ENCODE measurements at places on chromosomes 11 and 22. TPM values are rescaled to one million over a fixed set of nuclear protein-coding genes. Genes with fewer than 3 reads are reported as not detected.

DNA sequence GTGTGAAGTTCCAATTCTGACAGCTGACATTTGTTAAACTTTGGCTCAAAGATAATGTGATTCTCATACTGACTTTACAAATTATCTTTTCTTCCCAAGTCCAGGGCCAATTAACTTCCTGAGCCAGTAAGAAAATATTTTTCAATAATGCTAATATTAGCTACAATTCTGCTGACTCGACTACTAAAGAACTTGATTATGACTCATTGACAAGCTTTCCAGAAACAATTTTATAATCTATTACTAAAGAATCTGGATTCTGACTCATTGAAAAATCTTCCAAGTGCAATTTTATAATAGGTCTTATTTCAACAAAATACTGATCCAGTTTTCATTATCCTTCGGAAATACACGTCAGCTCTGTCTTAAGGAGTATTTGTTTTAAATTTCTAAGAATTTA, 12.9 kb upstream of the XKR3 start:
- DNase-seq = no peak

- DNase-seq = peak; percentile 90
These were observed 253.3 kb upstream of the ISX start for GRCh38 chr22:34812631-34813030.

GRCh38 chr22:19603767-19604166, 79.6 kb upstream of the CLDN5 start:
- DNase-seq = peak; percentile 34

DNA sequence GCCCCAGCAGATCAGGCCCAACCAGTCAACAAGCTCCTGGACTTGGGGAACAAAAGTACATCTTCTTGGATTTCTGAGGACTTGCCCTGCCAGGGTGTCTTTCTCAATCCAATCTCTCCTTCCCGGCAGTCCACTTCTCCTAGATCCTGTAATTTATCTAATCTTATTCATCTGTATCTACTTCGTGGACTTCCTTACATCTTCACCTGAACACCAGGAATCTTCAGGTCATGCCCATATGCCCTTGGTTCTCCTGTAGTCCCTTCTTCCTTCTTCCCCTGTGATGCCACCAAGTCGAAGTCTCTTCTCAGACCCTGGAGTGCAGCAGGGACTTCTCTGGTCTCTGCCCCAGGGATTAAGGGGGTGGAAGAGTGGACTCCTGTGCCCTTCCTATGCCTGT, 100.3 kb downstream of the ZNF280B start:
- no peak for DNase-seq

HOATZ gene
- not detected for total RNA-seq

DNA sequence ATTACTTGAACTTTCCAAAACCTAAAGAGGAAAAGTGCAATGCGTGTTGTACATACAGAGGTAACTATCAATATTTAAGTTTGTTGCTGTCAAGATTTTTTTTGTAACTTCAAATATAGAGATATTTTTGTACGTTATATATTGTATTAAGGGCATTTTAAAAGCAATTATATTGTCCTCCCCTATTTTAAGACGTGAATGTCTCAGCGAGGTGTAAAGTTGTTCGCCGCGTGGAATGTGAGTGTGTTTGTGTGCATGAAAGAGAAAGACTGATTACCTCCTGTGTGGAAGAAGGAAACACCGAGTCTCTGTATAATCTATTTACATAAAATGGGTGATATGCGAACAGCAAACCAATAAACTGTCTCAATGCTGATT, 2.1 kb downstream of the ADM start:
- DNase-seq = no peak

GRCh38 chr11:47099918-47100315, 76.8 kb downstream of the ARFGAP2 start:
- no peak for DNase-seq

- peak; percentile 30 for DNase-seq
These were observed 6.0 kb upstream of the OR5B21 start for GRCh38 chr11:58513747-58514367.

- DNase-seq = no peak
These were observed 137.7 kb upstream of the NAV2 start for GRCh38 chr11:19574916-19575315.

DNA sequence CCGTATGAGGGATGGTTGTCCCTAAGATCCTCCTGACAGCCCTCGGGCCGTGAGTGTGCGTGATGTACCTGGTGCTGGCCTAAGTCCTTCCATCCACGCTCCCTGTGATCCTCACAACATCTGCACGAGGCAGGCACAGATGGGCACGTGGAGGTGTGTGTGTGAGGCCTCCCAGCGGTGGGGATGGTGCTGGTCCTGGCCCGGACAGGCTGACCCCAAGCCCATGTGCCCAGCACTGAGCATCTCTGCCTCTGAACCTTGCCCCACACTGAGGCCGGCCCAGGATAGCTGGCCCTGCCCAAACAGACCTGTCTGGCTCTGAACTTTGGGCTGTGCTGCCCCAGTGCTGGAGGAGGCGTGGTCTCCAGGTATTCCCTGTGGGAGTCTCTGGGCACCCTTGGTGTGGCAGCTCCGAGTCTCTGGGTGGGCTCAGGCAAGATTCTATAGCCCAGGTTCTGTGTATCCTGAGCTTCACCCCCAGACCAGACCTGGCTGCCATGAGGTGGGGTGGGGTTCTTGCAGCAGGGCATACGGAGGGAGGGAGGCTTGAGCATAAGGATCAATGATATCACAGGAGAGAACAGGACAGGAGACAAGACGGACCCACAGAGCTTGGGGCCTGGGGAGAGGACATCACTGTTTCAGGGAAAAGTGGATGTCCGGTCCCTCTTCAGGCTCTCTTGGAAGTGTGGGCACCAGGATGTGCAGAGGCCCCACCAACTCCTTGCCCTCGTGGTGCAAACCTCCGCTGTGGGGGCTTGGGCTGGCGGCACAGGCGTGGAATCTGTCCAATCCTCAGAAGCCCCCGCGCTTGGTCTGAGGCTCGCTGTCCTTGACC, 881.8 kb downstream of the BRD1 start:
- DNase-seq = no peak

TREH gene
- total RNA-seq = not detected

DNA sequence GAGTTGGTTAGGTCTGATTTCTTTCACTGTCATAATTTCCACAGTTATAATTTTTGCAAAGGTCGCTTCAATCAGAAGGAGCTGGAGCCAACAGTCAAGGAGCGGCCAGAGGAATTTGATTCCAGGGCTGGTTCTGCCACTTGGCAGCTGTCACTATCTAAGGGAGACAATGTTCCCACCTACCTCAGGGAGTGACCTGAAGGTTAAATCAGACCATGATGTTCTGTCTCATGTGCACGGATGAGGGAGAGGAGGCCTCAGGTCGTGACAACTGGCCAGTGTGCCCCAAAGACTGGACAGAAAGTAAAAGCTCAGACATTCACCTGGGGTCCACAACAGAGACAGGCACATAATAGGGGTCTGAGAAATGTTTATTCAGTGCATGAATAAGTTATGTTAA, 7.6 kb downstream of the MRGPRD start:
- no peak for DNase-seq

GRCh38 chr11:19664886-19665548, 47.6 kb upstream of the NAV2 start:
- no peak for DNase-seq

LAYN gene
- not detected for total RNA-seq

DNA sequence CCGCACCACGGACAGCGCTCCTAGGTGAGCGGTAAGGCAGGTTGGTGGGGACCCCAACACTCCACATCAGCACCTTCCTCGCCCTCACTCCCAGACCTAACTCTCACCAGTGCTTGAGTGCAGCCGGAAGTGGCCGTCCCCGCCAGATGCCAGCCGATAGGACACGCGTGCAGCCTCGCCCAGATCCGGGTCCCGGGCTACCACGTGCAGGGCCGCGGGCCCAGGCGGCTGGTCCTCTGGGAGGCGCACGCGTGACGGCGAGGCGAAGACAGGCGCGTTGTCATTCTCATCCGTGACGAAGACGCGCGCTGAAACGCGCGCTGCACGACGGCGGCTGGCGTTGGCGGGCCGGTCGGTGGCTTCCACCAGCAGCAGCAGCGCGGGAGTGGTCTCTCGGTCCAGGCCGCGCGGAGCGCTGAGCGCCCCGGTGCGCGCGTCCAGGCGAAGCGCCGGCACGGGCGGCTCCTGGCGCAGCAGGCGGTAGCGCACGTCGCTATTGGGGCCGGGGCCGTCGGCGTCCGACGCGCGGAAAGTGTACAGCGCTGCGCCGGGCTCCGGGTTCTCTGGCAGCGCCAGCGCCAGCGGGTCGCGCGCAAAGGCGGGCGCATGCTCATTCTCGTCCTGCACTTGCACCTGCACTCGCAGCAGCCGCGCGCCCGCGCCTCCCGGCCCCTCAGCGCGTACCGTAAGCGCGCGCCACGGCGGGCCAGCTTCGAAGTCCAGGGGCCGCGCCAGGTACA, 10.8 kb upstream of the TPP1 start:
- no peak for DNase-seq

KIF18A gene
- 9.9 TPM for total RNA-seq

KCNJ11 gene
- 4.7 TPM for total RNA-seq

MB gene
- total RNA-seq = 5.3 TPM

OR8G1 gene
- not detected for total RNA-seq

TENM4 gene
- total RNA-seq = 0.70 TPM

CHRDL2 gene
- total RNA-seq = not detected

DNA sequence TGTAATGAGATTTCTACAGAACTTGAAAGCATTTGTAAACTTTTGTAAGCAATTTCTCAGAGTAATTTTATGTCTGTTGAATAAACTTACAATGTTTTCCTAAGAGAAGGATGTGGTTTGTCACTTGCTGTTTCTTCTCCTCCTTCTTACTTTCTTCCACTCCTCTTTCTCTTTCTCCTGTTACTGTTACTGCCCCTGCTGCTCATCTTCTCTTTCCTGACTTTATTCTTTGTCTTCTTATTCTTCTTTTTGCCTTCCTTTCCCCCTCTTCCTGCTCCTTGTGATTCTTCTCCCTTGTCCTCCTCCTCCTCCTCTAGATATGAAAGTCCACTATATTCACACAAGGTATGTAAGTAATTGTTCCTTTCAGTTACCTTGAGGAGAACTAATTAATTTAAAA, 31.1 kb upstream of the MMP7 start:
- DNase-seq = no peak

DNA sequence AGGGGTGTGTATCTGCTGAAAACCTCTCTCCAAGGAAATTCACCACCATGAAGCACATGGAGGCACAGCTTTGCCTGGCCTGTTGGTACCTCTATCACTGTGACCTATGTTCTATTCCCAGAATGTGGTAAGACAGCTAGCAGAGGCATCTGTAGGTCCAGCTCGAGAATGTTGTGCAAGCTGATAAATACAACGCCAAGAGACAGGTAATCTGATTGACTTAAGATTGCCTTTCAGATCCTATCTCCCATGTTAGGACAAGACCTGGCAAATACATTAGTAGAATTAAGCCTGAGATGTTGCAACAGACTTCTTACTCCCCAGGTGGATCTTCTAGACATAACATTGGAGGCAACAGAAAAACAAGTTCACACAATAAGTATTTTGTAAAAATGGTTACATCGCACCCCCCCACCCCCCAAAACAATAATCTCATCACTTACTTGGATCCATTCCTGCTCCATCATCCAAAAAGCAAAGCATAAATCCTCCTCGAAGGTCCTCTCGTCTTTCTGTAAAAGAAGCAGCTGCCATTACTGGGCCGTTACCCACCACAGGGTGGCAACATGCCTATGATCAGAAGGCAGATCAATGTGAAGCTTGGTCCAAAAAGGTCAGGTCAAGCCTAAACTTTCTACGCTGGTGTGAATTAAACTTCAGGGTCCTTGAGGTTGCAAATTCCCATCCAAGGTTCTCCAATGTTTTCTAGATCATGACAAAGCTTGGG, 18.5 kb downstream of the MORC2 start:
- DNase-seq = no peak

DNA sequence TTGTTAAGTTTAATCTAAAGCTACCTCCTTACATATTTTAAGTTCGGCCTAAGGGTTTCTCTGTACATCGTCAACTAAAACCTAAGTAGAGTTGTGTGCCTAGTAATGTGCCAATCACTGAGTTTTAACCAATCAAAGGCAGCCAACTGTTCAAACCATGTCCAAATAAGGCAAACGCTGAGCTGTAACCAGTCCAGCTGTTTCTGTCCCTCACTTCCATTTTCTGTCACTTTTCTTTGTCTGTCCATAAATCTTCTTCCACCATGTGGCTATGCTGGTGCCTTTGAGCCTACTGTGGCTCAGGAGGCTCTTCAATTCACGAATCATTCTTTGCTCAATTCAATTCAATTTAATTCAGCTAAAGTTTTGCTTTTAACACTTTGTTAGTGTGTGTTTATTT, 13.9 kb upstream of the ATXN10 start:
- DNase-seq = no peak

GRCh38 chr11:121618516-121618915, 165.7 kb upstream of the SORL1-AS1 start:
- DNase-seq = no peak

INS gene
- total RNA-seq = not detected

- no peak for DNase-seq
These were observed at the start of gene LPXN for GRCh38 chr11:58575377-58576020. TSS of gene LPXN (minus strand) at chr11:58575856. CDS start at chr11:58575772, 84 bp downstream.

DNA sequence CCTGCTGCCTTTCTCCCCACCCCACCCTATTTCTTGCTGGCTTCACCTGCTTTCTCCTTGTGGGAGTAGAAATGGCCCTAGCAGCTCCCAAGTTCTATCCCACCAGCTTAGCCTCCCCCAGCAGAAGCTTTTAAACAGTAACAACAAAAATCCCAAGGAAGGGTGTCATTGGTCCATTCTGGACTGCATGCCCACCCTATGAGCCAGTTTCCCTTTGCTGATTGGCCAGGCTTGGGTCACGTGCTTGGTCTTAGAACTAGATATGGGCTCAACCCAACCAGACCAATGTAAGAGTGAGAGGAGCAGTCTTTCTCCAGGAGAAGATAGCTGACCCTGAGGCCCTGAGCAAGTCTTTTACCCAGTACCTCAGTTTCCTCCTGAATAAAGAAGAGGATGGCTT, 2.3 kb downstream of the MTFP1 start:
- DNase-seq = no peak

DNA sequence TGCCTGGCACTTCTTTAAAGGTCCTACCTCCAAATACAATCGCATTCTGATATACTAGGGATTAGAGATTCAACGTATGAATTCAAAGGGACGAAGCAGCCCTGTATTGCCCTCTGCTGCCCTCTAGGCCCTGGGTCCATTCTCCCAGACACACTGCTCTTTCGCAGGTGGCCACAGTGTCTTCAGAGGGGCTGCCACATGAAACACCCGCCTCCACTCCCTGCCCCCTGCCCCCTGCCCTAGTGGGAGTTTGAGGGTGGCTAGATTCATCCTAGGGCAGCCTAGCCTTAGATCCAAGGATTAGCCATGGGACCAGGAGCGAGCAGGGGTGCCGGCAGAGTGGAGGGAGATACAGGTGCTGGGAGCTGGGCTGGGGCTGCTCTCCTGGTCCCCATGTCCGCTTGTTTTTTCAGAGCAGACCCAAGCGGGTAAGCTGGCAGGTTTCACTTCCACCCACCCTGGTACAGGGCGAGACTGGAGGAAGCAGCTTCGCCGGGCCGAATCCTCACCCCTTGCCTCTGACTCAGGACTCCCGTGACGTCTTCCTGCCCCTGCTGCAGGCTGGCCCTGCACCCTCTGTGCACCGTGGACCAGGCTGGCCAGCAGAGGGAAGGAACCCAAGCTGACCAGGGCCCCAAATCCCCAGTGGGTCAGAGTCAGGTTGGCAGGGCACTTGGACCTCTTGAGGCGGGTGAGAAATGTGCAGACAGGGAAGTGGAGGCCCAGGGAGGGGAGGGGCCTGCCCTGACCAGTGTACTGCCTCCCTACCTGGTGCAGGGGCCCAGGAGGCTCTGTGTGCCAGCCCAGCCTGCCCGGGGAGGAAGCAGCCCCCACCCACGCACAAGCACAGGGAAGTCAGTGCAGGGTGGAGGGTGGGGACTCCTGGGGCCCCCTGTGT, 28.4 kb upstream of the HMOX1 start:
- DNase-seq = no peak

RNF121 gene
- total RNA-seq = 74.1 TPM

GRCh38 chr11:57368106-57368844, 12.7 kb downstream of the PRG3 start:
- DNase-seq = no peak
